ENCODE measurements at places on chromosomes 2 and 18.

DNA sequence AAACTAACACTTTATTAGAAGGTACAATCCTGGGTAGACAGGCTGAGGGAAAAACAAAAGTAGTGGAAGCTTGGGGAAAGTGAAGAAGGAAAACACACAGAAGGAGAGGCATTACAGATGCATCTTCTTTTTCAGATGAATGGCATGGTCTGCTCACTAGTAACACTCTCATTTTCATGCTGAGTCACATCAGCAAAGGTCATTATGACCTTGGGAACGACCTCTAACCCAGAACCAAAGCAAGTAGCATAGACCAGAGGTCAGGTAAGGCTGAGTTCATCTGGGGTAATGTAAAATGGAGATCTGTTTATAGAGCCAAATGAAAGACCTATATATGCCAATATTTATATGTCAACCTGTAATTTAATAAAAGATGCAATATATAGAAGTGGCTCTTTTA is 294.4 kb upstream of the LRRTM4 start:
- DNase-seq, result no peak

DNA sequence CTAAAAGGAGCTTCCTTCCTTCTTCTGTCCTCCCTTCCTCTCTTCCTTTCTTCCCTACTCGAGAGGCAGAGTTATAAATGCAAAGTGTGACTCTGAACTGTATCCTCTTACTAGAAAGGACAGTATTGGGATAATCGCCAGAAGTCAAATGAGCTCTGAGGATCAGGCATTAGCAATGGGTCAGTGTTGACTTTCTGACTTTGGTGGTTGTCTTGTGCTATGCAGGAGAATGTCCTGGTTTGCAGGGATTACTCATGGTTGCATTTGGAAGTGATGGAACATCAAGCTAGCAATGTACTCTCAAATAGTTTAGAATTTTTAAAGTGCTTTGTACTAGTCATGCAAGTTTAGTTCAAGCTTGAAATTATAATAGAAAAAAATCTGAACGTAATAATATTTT is 115.6 kb downstream of the TXNL1 start:
- DNase-seq, result no peak

DNA sequence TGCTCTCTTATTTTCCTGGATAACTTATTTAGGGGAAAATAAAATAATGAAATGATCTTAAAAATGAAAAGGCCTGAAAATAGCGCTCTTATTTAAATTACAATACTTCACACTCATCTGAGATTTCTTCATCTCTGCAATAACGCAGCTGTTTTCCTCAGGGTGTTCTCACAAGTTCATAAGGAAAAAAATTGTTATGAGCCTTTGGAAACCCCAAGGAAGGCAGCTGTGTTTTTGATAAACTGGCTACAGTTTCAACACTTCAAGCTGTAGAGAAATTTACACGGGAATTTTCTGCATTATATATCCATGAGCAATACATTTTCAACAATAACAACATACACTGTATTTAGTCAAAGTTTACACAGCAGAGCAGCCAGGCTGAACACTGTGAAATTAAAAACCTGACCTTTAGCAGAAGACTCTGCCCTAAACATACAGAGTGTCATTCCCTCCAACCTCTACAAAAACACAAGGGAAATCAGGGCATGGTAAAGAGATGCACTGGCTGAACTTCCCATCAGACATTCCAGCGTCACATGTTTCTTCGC is 959.6 kb downstream of the SLC4A3 start:
- DNase-seq, result no peak

DNA sequence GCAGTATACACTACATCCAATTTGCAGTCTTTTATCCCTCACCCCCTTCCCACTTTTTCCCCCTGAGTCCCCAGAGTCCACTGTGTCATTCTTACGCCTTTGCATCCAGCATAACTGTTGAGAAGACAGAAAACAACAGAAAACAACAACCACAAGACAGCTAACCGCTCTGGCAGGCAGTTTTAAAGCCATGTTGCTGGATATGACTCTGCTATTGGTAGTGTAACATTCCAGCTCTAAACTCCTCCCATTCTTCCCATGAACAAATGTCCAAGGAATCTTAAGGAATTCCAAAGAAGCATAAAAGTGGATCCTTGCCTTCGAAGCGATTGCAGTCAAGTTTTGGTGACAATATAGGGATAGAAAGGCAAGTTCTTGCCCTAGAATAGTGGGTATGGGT is 599.1 kb downstream of the NYAP2 start:
- no peak for DNase-seq

GRCh38 chr2:113977660-113978523 is 88.0 kb downstream of the ACTR3 start:
- DNase-seq, result no peak

- DNase-seq, result no peak
These were observed 249.0 kb upstream of the OSR1 start for GRCh38 chr2:19607400-19607799.

- no peak for DNase-seq
These were observed 164.3 kb upstream of the APCDD1 start for GRCh38 chr18:10289951-10290637.

GRCh38 chr18:61851940-61852451 is 40.8 kb downstream of the RNF152 start:
- no peak for DNase-seq

DNA sequence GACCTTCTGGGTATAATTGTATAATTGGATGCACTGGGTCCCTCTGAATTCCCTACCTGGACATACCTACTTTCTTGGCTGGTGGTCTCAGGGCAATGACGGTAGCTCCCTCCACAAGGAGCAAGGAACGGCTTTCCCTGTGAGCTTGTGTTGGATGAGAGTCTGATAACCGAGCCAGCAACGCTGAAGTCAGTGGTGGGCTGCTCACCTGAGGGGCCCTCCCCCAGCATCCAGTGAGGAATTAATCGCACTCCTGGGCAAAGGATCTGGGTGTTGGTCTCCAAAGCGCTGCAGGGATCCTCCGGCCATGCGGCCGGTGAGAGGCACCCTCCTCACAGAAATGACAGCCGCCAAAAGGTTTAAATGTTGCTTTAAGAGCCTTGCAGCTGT is 47.1 kb downstream of the LONRF2 start:
- no peak for DNase-seq

DNA sequence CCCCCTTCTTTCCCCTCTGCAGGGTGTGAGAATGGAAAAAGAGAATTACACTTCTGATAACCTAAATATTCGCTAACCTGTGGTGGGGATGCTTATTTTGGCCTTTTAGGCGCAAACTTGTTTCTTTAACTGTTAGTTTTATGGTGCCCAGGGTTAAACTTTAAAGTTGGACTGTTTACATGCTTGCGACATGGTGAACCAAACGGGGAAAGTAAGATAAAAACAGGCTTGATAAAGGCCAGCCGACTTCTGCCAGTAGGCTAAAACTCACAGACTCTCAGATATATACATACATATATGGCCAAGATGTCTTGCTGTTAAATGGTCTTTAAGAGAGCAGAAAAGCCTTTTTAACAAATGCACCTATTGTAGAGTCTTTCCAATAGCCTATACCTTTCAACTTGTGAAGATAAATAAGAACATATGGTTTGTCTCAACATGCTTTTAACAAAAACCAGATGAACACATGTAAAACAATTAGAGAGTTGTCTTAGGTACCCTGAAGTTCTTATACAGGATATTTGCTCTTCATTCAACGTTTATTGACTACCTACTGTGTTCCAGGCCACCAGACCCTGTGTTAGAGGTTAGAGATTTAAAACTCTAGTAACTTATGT is 29.0 kb downstream of the PRKCE start:
- DNase-seq, result no peak

- DNase-seq, result no peak
These were observed 1257.0 kb upstream of the GYPC start for GRCh38 chr2:125398738-125399524.

- DNase-seq, result no peak
These were observed 60.0 kb upstream of the OTOF start for GRCh38 chr2:26537826-26538475.

GRCh38 chr18:29377346-29377745 is 1200.4 kb upstream of the CDH2 start:
- no peak for DNase-seq

DNA sequence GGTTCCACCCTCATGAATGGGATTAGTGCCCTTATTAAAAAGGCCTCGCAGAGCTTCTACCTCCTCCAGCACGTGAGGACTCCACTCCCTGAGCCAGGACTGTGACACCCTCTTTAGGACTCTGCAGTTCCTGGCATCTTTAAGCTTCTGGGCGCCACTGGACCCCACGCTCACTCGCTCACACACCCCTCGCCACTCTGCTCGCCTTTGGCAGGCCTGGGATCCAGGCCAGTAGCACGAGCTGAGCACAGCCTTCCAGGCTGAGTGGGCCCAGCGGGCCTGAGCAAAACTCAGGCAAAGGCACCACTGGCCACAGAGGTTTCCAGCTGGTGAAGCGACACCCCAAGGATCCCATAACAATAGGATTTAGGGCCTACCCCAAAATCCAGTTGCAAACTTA is 107.9 kb upstream of the GPC1 start:
- DNase-seq, result no peak

DNA sequence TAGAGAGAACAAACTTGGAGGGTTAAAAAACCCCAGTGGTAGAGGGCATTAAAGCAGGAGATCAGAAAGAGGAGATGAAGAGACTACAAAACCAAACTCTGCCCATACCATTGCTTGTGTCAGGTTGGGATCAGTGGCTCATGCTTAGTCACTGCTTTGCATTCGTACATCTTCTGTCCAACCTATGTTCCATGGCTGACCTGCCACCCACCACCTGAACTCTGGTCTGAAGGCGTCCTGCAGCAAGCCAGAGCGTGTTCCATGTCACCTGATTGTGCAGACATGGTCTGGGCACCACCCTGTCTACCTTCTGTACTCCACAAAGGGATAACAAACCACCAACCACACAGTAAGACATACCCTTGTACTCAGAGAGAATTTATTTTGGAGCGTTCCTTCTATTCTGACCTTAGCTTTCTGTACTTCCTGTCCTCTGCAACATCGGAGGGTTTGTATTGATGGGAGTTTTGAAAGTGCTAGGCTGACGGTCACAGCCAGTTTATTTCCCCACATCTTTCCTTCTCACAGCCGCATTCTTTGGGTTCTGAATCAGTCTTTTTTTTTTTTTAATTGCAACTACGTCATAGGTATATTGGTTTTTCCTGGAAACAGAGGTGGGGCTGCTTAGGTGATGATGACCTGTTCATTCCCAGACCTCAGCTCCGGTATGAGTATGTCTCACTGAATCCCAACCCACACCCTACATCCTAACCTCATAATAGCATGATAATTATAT is 88.3 kb downstream of the SOWAHC start:
- DNase-seq, result no peak

GRCh38 chr2:57460396-57461276 is 586.0 kb upstream of the VRK2 start:
- DNase-seq, result no peak

- no peak for DNase-seq
These were observed 427.9 kb downstream of the TXNL1 start for GRCh38 chr18:56210520-56210919.

DNA sequence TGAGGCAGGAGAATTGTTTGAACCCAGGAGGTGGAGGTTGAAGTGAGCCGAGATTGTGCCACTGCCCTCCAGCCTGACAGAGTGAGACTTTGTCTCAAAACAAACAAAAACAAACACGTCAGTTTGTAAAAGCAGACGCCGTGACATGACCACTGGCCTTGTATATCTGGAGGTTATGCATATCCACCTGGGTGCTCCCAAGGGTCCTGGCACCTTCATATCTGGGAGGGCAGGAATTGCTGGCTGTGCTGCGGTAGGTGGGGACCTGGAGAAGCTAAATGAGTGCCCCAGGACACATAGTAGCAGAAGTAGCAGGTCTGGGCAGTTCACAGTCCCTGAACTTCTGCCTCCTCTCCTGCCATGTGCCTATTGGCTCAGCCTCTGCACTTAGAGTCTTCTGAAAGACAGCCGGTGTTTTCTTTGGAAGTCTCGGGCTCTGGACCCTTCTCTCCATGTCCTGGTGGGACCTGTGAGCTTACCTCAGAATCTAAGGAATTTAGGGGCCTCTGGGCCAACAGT is 30.9 kb upstream of the IL1R2 start:
- no peak for DNase-seq

DNA sequence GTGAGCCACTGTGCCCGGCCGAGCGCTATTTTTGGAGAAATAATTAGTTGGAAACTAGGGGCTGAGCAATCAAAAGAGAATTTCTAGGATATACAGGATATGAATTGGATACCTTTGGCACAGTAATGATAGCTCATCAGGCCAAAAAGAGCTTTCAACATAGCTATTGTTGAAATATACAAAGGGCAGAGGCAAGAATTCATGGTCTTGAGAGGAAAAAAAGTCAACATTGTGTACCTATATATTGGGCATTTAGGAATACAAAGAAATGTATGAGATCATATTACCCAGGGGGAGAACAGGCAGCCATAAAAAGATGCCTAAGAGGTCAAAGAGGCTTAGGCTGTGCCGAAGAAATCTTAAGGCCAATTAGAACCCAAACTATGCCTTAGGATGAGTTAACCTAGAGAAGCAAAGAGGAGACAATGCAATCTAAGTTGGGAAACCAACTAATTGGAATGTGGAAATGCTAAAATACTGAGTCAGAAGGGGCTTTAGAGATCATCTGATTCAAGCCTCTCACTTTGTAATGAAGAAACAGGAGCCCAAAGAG is 99.0 kb downstream of the RBBP8 start:
- no peak for DNase-seq

DNA sequence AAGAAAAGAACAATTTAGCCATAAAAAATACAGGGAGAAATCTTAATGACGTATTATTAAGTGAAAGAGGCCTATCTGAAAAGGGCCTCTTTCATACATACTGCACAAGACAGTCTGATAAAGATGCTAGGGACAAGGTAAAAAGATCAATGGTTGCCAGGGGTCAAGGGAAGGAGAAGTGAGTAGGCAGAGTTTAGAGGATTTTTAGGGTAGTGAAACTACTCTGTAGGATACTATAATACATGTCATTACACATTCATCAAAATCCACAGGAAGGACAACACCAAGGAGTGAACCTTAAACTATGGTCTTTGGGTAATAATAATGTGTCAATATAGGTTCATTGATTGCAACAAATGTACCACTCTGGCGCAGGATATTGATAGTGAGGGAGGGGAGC is 289.3 kb downstream of the FSIP2 start:
- no peak for DNase-seq

DNA sequence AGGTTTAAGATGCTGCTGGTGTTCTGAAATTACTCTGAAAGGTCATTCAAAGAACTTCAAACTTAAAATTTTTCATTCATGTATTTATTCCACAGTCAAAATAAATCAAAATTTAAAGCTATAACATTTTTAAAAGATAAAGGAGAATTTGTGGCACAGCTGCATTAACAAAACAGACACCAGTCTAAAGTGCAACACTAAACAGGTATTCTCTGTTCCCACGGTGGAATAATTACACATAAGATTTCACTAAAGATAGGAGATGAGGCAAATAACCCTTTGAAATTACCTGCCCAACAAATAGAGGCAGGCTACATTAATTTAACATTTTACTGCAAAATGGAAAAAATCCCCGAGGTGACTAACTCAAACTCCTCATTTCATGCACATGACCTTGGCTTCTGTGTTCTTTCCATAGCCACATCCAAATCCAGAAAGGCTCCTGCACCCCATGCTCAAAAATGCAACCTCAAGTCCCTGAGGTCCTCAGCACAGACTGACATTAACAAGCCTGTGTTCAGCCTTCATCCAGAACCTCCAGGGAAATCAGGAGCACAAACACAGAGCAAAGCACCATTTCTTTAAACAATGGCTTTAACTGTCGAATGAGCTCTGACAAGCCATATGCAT is 10.5 kb downstream of the COX7A2L start:
- DNase-seq, result no peak

- no peak for DNase-seq
These were observed 11.6 kb downstream of the TRIB2 start for GRCh38 chr2:12728221-12728777.

GRCh38 chr2:188292348-188293239 is 920 bp downstream of the GULP1 start:
- DNase-seq, result no peak
